ENCODE measurements at places on chromosomes 7 and 10.

- DNase-seq, result no peak
Measured at GRCh38 chr10:78436706-78437406, 403.2 kb downstream of the RPS24 start.

GRCh38 chr10:5476918-5477525 is 22.3 kb downstream of the CALML5 start:
- no peak for DNase-seq

- DNase-seq, result no peak
Measured at GRCh38 chr7:363626-364025, 73.7 kb downstream of the FOXL3 start.

- DNase-seq, result no peak
Measured at GRCh38 chr7:157674715-157675426, 338.1 kb downstream of the DNAJB6 start.

DNA sequence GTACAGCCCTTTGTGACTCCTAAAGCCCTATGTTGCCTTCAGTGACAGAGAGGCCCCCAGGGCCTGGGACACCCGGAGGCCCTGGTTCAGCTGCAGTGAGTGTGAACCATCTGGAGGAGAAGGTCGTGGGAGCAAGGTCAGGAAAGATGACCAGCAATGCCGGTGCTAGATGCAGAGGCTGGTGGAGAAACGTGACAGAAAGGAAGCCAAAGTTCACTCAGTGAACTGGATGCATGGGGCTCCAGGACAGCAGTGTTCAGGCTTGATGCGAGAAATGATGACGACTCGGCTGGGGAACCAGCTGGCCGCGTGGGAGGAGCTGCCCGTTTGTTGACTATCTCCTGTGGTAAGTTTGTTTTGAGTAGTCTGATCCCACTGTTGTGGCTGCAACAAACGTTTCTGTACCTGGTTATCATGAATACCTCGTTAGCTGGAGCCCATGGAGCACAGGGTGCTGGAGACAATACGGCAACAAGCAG is 54.1 kb upstream of the MKRN1 start:
- DNase-seq, result no peak

DNA sequence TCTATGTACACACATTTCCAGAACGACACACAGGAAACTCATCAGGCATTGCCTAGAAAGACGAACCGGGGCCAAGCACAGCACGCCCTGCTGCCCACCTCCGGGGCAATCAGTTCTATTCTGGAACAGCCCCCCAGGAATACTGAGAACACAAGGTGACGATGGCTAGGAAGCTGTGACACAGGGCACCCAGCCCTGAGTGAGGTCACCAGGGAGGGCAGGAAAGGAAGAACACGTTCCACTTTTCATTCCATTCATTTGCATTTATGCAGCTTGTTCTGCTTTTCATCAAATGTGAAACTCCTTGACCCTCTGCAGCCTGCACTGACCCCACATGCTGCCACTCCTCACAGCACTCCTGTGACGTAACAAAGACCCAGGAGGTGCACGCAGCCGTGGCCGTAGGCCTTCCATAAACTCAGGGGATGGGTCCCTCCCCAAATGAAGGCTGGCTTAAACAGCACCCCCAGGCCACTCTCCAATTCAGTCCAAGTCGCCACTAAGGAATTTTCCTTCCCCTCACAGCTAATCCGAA is 28.9 kb downstream of the MAD1L1 start:
- no peak for DNase-seq

GRCh38 chr10:114397651-114398145 is 6.6 kb downstream of the AFAP1L2 start:
- no peak for DNase-seq

GRCh38 chr10:102994531-102995295 is 76.6 kb downstream of the CNNM2 start:
- DNase-seq, result no peak

DNA sequence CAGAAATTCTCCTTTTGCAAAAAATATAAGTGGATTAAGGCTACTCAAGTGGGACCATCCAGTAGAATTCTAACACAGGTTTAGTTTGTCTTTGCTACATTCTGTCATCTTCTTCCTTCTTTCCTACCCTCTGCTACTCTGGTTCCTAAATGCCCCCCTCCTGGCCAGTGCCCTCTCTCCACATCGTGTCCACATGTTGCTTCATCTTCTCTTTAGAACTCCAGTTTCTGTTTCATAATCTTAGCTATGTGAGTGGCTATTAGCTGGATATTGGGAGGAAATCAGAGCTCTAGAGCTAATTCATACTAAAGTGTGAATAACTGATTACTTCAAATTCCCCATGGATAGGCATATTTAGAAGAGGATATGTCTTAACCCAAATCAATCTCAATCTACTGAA is 528.5 kb downstream of the LRMDA start:
- DNase-seq, result no peak

DNA sequence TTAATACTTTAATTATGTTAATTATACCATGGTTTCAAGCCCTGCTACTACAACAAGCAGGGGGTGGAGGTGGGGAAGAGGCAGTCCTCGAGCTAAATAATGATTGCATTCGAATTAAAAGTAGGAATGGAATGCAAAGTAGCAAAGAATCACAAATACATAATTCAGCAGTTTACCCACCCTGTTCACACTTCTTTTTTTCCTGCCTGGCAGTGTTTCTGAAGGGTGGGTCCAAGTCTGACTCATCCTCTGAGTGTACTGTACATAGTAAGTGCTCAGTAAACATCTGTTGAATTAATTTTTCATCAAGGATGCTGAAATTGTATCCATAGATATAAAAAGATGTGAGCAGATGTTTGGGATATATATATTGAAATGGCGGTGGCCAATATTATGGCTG is 778.8 kb downstream of the LRMDA start:
- no peak for DNase-seq

DNA sequence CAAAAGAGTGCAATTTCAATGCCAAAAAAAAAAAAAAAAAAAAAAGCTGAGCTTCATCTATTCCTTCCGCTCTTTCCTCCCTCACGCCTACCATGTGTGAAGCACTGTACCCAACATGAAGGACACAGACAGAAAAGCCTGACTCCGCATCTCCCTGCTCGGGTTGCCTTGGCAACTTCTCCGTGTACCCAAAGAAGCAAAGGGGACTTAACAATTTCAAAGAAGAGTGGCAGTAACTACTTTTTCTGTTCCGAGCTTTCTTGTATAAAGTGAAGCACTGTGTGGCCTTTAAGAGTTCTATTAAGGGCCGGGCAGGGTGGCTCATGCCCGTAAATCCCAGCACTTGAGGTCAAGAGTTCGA is 177.7 kb downstream of the PRKCQ start:
- no peak for DNase-seq

- no peak for DNase-seq
Measured at GRCh38 chr10:128775743-128776142, 649.5 kb upstream of the MKI67 start.

DNA sequence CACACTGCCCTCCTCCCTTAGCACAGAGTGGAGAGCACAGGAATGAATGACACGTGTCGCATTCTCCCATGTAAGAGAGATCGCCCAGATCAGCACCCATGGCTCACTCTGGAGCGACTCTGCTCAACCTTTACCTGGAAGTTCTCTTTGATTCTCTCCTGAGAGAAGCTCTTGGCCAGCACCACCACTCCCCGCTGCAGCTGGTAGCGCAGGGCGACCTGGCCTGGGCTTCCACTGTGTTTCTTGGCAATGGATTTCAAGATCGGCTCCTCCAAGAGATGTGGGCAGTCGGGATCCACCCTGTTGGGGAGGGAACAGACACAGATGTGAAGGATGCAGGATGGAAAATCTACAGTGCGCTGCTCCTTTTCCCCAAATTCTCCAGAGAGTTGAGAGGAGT is 27.4 kb downstream of the AKR1C8 start:
- no peak for DNase-seq

DNA sequence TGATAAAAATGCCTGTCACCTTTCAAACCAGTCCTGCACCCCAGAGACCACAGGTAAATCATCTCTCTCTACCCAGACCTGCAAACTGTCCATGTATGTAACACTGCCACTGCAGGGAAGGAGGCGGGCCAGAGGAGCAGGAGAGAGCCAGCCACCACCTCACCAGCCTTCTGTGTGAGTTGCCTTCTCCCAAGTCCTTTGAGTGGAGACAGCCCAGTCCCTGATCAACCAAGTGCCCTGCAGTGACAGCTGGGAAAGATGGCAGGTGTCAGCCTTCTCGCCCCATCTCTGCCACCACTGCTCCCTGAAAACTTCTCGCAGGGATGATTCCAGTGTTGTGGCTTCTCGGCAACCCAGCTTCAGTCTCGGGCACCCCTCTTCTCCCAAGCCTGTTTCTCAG is 42.4 kb downstream of the MTURN start:
- DNase-seq, result no peak

DNA sequence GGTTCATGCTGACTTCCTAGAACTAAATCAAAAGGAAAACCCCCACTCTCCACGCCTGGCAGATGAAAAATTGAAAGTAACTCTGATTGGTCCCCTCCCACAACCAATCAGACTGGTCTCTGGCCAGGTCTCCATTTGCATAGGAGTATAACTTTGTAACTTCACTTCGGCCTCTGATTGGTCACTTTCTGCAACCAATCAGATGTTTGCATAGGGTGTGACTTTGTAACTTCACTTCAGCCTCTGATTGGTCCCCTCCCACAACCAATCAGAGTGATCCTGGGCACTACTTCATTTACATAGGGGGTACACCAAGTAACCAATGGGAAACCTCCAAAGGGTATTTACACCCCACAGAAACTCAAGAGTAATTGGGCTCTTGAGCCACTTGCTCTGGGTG is 306.6 kb upstream of the PFKP start:
- DNase-seq, result no peak

DNA sequence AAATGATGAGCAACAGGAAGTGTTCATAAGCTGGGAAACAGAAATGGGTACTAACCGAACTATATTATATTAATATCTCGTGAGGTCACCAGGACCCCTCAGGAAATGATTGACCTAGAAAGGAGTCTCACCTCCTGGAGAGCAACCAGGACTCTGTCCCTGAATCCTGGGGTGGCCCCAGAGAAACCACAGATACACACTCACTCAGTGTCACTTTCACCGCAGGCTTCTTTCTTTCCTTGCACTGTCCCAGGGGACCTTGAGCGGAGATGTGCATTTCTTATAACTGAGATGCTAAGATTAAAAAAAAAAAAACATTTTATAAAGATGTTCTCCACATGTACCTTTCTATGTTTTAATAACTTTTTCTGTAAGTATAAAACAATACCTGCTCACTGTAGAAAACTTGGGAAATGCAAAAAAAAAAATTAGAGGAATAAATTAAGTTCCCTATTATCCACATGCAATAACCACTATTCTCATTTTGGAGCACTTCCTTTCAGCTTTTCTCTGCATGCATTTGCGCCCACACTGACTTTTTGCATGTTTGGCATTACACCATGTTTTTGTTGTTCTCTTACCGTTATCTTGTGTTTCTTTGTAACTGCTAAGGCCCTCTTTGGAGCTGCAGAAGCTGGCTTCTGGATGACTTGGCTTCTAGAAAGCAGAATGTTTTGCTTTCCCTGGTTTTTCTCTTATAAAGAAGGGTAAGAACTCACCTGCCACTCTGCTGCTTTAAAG is 15.0 kb downstream of the NOD1 start:
- DNase-seq, result no peak

DNA sequence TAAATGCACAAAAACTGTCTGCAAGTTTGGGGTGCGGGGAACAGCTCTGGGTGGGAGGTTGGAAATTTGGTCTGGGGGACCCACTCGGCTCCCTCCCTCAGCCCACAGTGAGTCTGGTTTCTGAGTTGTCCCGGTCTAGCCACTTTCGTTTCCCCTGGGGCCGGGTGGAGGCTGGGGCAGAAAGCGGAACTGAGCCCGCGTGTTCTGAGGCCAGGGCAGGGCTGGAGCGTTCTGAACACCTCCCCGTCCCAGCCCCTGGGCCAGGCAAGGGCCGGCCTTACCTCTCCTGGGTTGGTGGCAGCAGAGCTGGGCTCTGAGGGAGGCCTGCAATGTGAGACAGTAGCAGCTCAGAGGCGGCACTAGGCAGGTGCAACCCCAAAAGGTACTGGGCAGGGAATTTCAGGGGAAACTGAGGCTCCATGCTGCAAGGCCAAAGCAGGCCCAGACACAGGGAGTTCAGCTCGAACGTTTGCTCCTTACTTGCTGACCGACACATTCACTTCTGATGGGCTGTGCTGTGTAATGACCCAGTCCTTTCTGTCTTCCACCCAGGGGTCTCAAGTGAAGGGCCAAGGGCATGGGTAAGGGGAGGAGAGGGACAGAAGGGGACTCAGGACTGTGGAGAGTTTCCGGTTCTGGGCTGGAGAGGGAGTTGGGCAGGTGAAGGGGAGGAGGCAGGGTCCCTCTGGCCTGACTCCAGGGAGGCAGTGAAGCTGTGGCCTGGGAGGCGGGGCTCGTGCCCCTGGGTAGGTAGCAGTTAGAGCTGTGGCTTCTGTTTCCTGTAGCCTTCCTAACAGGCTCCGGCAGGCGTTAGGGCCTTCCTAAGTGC is 3.0 kb downstream of the IRF5 start:
- DNase-seq, result no peak

- no peak for DNase-seq
Measured at GRCh38 chr10:107409522-107409921, 245.0 kb upstream of the SORCS1 start.

DNA sequence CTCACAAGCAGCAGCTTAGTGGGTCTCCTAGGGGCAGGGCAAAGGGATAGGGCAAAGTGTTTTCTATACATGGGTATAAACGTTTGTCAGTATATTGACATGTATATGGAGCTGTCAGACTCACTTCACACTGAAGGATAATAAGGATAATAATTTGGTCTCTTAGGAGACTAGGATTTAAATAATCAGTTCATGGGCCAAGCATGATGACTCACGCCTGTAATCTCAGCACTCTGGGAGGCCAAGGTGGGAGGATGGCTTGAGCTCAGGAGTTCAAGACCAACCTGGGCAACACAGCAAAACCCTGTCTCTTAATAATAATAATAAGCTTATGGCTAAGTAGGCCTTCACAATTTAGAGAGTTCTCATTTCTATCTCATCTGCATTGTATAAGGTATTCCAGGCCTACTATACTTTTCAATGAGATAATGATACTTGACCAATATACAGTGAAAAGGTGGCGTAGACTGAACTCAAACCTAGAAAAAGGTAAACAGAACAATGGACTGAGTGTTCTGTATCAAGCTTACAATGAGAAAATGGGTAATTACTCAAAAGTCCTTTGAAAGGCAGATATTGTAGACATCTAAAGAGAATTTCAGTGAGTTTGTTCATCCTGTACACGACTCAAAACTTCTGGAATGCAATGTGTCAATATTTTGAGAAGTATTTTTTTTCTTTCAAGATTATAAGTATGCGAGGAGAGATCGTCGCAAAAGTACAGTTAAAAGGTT is 7.0 kb downstream of the GSAP start:
- no peak for DNase-seq

DNA sequence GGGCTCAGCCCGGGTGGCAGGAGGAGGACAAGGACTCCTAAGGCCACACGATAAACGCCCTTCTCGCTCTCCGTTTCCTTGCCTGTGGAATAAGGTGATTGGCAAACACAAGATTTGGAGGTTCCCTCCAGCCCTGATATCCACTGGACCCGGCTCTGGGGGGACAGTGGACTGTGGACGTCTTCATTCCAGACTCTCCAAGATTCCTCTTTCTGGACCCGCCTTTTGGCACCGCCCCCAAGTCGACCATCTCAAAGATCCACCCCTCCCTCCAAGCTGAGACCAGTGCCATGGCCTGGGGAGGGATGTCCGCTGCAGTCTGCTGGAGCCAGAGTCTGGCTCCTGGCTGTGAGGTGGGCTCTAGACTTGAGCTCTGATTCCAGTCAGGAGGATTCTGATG is 23.6 kb downstream of the ZNF783 start:
- no peak for DNase-seq

Measured in T-helper 17 cell (primary cell).